ENCODE measurements at places on chromosomes 1 and 21. TPM values are rescaled to one million over a fixed set of nuclear protein-coding genes. Genes with fewer than 3 reads are reported as not detected.

MPZ gene
- total RNA-seq: 4.8 TPM

LCE2B gene
- not detected for total RNA-seq

KRTAP19-1 gene
- total RNA-seq: not detected

VASH2 gene
- total RNA-seq: 0.30 TPM

ZBTB8A gene
- total RNA-seq: 12.0 TPM

PGLYRP4 gene
- total RNA-seq: not detected

UBXN10 gene
- 9.4 TPM for total RNA-seq

SPRR1A gene
- not detected for total RNA-seq

TRNAU1AP gene
- total RNA-seq: 19.6 TPM

DNA sequence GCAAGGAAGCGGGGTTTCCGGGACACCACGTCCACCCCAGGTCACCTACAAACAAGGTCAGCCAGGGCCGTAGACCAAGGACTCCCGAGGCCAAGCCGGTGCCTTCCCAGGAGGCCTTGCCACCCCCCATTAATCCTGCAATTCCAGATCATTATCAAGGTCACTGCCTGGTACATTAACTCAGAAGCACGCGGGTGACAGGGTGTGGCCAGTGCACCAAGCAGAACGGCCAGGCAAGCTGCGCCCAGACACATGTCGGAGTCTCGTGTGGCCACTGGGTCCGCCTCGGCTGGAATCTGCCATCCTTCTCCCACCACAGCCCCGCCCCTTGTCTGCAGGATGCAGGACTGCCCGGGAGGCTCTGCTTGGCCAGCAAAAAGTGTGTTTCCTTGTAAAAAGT lies 144.7 kb downstream of the PRDM16 start:
- H3K4me1 ChIP-seq: no peaks in the 10 kb centered on the region
- no peak overlapping the region for H3K27ac ChIP-seq
- H3K4me3 ChIP-seq: no peak overlapping the region
- DNase-seq: no peak
- H3K27me3 ChIP-seq: no peaks in the 10 kb centered on the region

GRCh38 chr21:45473496-45474322 lies 68.5 kb downstream of the SLC19A1 start:
- no peak overlapping the region for H3K4me3 ChIP-seq
- DNase-seq: no peak
- no peak overlapping the region for H3K27ac ChIP-seq
- no peaks in the 10 kb centered on the region for H3K36me3 ChIP-seq

DNA sequence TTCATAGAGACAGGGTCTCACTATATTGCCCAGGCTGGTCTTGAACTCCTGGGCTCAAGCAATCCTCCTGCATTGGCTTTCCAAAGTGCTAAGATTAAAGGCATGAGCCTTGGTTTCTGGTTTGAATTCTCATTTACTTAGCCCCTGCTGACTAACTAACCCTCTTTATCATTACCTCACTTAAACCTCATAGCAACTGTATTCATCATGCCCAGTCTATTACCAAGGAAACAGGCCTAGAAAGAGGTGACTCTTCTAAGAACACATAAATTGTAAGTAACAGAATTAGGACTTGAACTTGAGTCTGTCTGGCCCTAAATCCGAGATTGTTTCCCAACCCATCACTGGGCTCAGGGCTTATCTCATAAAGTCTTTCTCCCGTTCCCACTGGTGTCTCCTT lies 44.2 kb downstream of the TMEM53 start:
- DNase-seq: no peak
- no peak overlapping the region for H3K4me3 ChIP-seq
- no peak overlapping the region for H3K27ac ChIP-seq
- H3K36me3 ChIP-seq: peaks cover 7% of the 10 kb centered on the region
- peaks cover 20% of the 10 kb centered on the region for H3K4me1 ChIP-seq
- H3K27me3 ChIP-seq: no peaks in the 10 kb centered on the region

DNA sequence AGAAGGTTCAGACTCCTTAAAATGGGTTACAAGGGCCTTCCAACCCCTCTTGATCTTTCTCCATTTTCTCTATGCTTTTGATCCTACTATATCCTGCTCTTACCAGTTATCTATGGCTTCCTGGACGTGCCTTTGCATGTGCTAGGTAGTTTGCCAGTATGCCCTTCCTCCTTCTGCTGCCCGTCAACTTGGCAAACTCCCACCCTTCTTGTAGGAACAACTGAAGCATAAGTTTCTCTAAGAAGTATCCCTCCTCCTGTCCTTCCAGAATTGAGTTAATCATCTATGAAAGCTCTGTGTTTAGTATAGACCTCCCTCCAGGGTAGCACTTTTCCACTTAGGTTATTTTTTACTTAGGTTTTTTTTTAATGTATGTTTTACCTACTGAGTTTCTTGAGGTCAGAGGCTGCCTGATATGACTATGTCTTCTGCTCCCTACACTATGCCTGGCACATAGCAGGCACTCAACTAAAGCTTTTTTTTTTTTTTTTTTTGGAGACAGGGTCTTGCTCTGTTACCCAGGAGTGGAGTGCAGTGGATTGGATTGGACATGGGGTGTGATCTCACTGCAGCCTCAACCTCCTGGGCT lies 10.0 kb upstream of the IGSF3 start:
- DNase-seq: no peak
- no peak overlapping the region for H3K4me3 ChIP-seq
- H3K27me3 ChIP-seq: no peaks in the 10 kb centered on the region
- H3K36me3 ChIP-seq: no peaks in the 10 kb centered on the region
- H3K27ac ChIP-seq: no peak overlapping the region

DNA sequence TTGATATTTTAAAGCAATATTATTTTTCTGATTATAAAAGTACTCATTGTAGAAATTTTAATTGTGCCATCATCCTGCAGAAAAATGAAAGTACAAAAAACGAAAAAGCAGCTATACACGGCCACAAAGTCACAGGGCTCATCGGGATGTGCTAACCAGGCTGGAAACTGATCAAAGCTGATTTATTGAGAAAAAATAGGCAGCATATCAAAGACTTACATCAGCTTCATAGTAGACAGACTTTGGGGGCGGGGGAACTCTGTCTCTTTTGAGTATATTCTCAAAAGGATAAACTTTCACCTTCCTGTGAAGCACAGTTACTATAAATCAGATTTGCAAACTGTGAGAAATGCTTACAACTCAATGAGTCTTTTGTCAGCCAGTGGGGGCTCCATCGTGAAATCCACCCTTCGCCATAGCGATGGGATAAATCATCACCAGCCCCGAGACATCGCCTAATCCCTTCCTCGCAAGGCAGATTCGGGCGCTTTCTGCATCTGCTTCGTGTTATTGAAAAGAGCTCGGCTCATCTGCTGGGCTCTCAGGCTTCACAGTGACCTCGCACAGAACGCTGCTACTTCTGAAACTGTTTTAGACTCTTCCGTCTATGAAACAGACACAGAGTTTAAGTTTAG lies 69.2 kb upstream of the ERG start:
- no peak overlapping the region for H3K4me3 ChIP-seq
- H3K4me1 ChIP-seq: no peaks in the 10 kb centered on the region
- no peaks in the 10 kb centered on the region for H3K36me3 ChIP-seq
- H3K27me3 ChIP-seq: no peaks in the 10 kb centered on the region

- no peaks in the 10 kb centered on the region for H3K27me3 ChIP-seq
- no peak overlapping the region for H3K4me3 ChIP-seq
- no peak for DNase-seq
Observed at GRCh38 chr1:8013399-8013798, 12.7 kb downstream of the ERRFI1 start.

DNA sequence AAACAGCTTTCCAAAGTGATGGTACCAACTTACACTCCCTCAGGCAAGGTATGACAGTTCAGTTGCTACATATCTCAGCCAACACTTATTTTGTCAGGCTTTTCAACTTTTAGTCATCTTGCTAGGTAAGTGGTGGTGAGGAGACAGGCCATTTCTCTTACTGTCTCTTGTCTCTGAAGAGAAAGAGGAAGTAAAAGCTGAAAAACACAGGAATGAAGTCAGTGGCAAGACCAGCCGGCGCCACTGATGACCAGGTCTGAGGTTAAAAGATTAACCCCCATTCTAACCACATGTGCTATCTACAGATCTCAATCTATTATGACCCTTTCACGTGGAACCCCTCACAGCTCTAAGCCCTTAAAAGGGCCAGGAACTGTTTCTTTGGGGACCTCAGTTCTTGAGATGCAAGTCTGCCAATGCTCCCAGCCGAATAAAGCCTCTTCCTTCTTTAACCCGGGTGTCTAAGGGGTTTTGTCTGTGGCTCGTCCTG lies 4.2 kb downstream of the ADCY10 start:
- H3K27me3 ChIP-seq: no peaks in the 10 kb centered on the region
- H3K4me3 ChIP-seq: no peak overlapping the region
- peaks cover 11% of the 10 kb centered on the region for H3K4me1 ChIP-seq
- DNase-seq: no peak

DNA sequence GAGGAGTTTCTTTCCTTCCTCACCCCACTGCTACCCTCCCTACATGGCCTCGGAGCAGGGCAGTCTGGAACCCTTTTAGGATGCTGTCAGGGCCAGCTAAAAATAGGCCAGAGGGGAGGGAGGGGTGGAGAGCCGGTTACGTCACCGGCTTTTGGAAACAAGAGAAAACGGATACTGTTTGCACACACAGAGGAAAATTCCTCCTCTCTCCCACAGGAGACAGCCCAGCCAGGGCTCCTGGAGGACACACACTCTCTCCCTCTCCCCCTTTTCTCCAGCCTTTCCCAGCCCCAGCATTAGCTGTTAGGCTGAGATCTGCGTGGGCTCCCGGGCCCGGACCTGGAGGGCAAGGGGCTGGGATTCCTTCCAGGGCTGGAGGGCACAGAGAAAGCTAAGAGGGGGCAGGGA lies 20.0 kb upstream of the ALDH4A1 start:
- peak overlapping the region; percentile 91 for H3K27ac ChIP-seq
- H3K27me3 ChIP-seq: no peaks in the 10 kb centered on the region
- H3K4me3 ChIP-seq: no peak overlapping the region
- peaks cover 29% of the 10 kb centered on the region for H3K36me3 ChIP-seq
- peaks cover 53% of the 10 kb centered on the region for H3K4me1 ChIP-seq

GRCh38 chr1:202245391-202245790 lies 51.8 kb downstream of the LGR6 start:
- H3K27ac ChIP-seq: no peak overlapping the region
- DNase-seq: no peak
- no peak overlapping the region for H3K4me3 ChIP-seq

DNA sequence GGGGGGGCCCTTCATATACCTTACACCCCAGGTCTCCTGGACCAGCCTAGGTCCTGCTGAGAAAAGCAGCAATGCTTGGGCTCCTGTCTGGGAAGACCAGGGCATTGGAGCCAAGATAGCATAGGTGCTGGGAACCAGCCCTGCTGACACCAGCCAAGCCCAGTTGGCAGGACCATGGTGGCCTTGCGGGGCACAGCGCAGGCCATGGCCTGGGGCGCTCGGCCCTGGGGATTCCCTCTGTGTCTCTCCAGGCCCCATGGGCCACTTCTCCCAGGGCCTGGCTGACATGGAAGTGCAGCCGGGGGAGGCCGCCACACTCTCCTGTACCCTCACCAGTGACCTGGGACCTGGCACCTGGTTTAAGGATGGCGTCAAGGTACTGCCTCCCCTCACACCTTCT lies 23.3 kb downstream of the IGFN1 start:
- H3K36me3 ChIP-seq: no peaks in the 10 kb centered on the region
- H3K4me3 ChIP-seq: no peak overlapping the region
- DNase-seq: no peak
- no peaks in the 10 kb centered on the region for H3K4me1 ChIP-seq

DNA sequence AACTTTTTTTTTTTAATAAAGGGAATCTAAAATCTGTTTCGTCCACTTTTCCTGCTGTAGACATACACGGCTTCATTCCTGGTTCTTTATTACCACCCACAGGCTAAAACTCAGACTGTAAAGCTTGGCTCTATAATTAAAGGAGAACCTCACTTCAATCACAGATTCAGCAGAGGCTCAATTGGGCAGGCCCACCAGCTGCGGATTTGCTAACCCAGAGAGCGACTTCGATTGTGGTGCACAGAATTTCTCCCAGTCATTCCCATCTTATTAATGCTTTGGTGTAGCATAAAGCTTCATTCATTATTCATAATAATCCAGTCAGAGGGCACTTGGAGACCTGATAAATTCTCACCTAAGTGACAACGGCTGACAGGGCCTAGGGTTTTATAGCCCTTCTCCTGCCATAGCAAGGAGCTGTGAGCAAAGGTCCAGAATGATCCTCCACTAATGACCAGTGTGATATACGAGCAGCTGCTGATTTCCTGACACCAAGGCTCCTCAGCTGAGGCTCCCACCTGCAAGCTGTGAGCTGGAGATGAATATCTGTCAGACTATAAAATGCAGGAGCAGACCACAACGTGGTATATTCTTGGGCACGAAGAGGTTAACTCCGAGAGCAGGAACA lies 149.0 kb downstream of the ATP6V1G3 start:
- no peak overlapping the region for H3K27ac ChIP-seq
- DNase-seq: no peak
- no peaks in the 10 kb centered on the region for H3K27me3 ChIP-seq
- no peak overlapping the region for H3K4me3 ChIP-seq
- H3K36me3 ChIP-seq: no peaks in the 10 kb centered on the region

GRCh38 chr1:32246888-32247273 lies at the start of gene FAM167B:
FAM167B (plus strand) TSS chr1:32247222; CDS start chr1:32247422, 200 bp downstream.
- no peaks in the 10 kb centered on the region for H3K36me3 ChIP-seq
- peak within 1 kb of the TSS; percentile 66 for H3K27ac ChIP-seq
- peaks cover 71% of the 10 kb centered on the region for H3K4me1 ChIP-seq
- H3K27me3 ChIP-seq: no peaks in the 10 kb centered on the region
- H3K4me3 ChIP-seq: no peak within 1 kb of the TSS
- peak; percentile 39 for DNase-seq

DNA sequence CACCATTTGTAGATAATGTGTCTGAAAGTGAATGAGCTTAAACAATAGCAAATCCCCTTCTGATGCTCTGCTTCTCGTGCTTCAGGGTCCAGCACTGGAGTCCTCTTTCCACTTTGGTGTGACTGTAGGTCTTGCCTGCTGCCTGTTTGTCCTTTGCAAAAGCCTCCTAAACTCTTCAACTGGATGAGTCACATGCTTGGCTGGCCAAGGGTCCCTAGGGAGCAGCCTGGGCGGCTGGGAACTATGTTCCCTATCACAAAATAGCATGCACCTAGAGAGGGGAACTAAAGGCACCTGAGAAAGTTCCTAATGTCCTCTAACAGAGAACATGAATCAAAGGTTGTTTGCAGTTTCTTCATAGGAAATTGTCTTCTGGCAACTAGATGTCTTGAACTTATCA lies 607.2 kb upstream of the PLXNA2 start:
- no peak for DNase-seq
- no peaks in the 10 kb centered on the region for H3K27me3 ChIP-seq
- H3K27ac ChIP-seq: no peak overlapping the region

DNA sequence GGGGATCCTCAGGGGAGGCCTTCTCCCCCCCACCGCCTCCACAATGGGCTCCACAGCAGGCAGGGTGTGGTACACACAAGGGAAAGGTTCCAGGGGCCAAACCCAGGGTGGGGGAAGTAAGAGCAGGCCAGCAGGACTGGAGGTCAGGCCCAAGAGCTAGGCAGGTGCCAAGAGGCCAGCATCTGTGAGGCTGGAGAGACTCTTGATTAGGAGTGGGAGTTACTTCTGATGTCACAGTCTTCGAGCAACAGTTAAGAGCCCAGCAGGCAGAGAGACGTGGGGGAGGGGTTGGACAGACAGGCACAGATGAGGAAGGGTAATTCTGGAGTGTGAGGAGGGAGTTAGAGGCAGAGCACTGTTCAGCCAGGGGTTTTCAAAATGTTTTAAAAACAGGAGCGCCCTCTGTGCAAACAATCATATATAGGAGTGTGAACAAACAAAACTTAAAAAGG lies 55.8 kb downstream of the SLC9A1 start:
- H3K27ac ChIP-seq: peak overlapping the region; percentile 86
- no peaks in the 10 kb centered on the region for H3K36me3 ChIP-seq
- DNase-seq: no peak
- no peak overlapping the region for H3K4me3 ChIP-seq
